Upper lobe of right lung (tissue), 1 donor: ENCODE measurements at places on chromosomes 1 and 21. TPM values are rescaled to one million over a fixed set of nuclear protein-coding genes. Genes with fewer than 3 reads are reported as not detected.

DNA sequence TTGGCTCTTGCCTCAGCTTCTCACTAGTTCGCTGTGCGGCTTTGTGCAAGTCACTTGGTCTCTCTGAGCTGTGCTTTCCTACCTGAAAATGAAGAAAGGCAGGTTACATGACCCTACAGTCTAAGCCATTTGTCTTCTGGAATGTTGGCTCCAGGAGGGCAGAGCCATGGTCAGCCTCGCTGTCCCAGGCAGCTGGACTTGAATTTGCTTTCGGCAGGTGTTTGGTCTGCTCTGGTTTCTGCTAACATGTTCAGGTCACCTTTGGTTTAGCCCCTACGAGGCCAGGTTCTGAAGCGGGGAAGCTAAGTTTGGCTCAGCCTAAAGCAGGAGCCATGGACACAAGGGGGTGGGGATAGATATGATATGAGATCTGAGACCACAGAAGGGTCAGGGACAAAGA is 19.1 kb downstream of the LRRC38 start:
- peaks cover 10% of the 10 kb centered on the region for H3K27me3 ChIP-seq
- H3K36me3 ChIP-seq: no peaks in the 10 kb centered on the region
- DNase-seq: no peak

The IGSF21 gene
- 3.2 TPM for total RNA-seq

The PTPRU gene
- total RNA-seq: 45.5 TPM

DNA sequence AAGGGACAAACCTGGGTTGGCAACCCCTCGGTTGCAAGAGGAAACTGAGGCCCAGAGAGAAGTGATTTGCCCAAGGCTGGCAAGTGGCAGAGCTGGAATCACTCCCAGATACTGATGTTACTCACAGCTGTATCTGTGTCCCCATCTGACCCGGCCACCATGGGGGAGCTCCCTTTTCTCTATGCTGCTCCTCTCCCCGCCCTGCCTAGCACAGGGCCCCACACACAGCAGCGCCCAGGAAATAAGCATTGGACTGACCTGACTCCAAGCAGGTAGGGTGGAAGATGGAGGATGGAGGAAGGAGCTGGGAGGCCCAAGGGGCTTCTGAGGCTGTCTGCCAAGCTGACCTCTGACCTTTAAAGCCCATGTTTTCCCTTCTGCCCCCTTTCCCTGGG is 3.0 kb upstream of the FBLIM1 start:
- H3K27me3 ChIP-seq: peaks cover 22% of the 10 kb centered on the region

The EDARADD gene
- total RNA-seq: 0.78 TPM

The PTPN14 gene
- total RNA-seq: 43.7 TPM

DNA sequence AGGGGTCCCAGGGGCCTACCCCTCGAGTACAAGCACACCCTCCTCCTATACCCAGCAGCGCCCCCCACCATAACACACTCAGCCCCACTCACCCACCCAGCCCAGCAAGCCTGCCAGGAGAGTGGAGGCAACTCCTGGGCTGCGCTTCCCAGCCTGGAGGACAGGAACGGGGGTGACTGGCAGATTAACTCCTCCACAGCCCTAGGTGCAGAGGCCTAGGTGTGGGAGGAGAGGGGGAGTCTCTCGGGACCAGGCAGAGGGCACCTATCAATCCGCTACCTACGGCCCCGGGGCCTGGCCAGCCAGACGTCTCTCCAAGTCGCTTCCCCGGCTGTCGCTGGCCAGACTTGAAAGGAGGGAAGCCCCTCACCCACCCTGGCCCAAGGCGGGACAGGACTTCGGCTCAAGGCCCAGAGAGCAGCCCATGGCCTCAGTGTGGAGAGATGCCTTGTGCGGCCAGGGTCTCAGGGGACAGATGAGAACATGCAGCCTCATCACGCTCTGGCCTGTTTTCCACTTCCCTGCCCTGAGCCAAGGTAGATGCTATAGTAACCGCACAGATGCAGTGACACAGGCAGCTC is 24.9 kb downstream of the MATN1 start:
- H3K27ac ChIP-seq: no peak overlapping the region
- no peaks in the 10 kb centered on the region for H3K27me3 ChIP-seq
- no peaks in the 10 kb centered on the region for H3K36me3 ChIP-seq
- peak; percentile 61 for DNase-seq
- H3K4me3 ChIP-seq: no peak overlapping the region

GRCh38 chr1:4756851-4757580 is 102.6 kb downstream of the AJAP1 start:
- no peaks in the 10 kb centered on the region for H3K27me3 ChIP-seq
- DNase-seq: no peak
- H3K4me3 ChIP-seq: no peak overlapping the region
- no peaks in the 10 kb centered on the region for H3K36me3 ChIP-seq
- H3K27ac ChIP-seq: no peak overlapping the region

DNA sequence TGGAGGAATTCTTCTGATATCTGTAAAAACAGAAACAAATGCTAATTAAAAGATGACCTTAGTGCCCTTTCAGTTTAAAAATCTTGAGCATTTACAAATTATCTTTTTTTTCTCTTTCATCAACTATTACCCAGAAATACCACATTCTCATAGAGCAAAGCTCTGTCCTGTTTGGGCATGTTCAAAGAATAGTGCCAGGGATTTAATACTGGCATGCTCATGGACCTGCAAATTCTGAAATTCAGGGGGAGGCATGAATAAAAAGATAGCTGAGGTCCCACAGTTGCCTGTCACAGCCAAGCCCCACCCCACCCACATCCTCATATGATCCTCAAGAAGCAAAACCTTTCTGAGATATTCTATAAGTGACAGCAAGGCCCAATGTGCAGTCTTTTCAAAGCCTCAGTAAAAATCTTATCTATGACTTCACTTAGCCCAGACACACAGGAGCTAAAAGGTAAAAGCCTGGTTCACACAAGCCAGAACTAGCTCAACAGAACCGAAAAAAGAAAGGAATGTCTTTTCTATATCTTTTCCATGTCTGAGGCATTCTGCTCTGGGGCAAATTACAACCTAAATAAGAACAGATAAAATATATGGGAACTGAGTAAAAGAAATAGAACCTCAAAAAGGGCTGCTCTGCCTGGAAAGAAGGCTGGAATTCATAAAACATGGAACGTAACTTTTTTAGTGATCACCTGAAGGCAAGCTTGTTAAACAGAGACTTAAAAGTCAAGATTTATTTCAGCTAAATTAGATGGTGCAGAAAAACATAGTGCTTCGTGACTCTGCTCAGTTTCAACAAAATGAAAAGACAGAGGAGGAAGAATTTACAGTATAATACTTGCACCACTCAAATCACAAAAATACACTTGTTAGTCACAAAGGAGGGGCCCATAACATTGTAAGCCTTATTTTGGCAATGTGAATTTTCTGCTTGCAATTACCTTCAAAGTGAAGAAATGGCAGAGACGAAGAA is 11.0 kb downstream of the WLS start:
- no peak overlapping the region for H3K27ac ChIP-seq
- no peak for DNase-seq
- H3K4me3 ChIP-seq: no peak overlapping the region
- H3K36me3 ChIP-seq: no peaks in the 10 kb centered on the region
- peaks cover 7% of the 10 kb centered on the region for H3K4me1 ChIP-seq

The TRIM45 gene
- total RNA-seq: 1.7 TPM

DNA sequence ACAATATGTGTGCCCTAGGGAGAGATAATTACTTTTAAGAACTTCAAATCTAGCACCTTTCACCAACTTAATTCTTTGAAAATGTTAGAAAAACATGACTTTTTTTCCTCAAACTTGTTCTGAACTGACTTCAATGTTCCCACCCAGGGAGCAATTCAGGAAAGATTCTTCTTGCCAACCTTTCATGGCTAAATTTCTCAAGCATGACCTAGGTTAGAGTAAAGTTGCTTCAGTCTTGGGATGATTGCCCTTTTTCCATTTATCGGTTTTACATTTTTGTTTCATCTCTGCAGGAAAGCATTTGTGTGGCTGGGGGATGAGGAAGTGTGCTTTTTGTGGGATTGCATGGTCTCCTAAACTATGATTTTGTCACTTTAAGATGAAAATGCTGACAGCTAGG is 647.7 kb downstream of the LTN1 start:
- no peak overlapping the region for H3K4me3 ChIP-seq
- no peak overlapping the region for H3K27ac ChIP-seq
- no peak for DNase-seq
- no peaks in the 10 kb centered on the region for H3K4me1 ChIP-seq
- H3K36me3 ChIP-seq: no peaks in the 10 kb centered on the region

GRCh38 chr1:213371847-213372619 is 321.0 kb downstream of the RPS6KC1 start:
- no peak for DNase-seq
- no peaks in the 10 kb centered on the region for H3K36me3 ChIP-seq
- no peak overlapping the region for H3K27ac ChIP-seq
- H3K4me3 ChIP-seq: no peak overlapping the region

DNA sequence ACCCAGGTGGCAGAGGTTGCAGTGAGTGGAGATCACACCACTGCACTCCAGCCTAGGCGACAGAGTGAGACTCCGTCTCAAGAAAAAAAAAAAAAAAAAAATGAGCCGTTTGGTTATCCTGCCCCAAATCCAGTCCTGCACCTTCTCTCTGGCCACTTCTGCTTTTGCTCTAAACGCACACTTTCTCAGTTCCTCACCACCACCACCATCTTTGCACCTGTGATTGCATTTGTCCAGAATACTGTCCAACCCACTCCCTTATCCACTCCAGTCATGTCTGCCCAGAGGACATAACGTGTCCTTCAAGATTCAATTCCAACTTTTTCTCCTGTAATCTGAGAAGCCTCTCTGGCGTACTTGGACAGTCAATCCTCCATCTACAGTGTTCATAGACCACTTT is 2.2 kb upstream of the NEK2 start:
- no peaks in the 10 kb centered on the region for H3K27me3 ChIP-seq
- no peak overlapping the region for H3K27ac ChIP-seq
- peaks cover 5% of the 10 kb centered on the region for H3K4me1 ChIP-seq
- H3K36me3 ChIP-seq: no peaks in the 10 kb centered on the region
- no peak for DNase-seq

The LCE3D gene
- total RNA-seq: not detected

DNA sequence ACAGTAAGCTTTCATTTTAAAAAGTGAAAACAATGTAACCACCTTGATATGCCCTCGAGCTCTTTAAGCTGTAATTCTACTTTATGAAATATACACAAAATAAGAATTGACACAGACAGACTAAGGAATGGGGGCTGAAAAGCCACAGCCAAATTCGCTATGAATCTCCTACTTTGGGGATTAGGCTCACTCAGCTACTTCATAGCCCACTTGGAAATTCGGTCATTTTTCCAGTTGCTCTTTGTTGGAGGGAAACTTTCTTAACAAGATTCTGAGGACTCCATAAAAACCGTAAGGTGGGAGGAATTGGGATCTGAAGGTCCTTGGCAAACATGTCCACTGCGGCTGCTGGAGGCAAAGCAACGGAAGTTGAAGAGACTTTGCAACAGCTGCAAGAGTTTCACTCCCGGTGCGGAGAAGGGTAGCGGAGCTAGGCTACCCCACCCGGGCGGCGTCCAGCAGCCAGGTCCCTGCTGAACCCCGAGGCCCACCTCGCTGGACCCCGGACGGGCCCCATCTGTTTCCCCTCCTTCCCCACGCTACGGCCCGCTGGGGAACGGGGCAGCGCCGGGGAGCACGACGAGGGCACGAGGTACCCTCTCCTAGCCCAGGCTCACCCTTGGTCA is 634 bp downstream of the MYCBP start:
- H3K4me1 ChIP-seq: peaks cover 11% of the 10 kb centered on the region
- peak overlapping the region; percentile 73 for H3K27ac ChIP-seq
- no peak for DNase-seq
- peak overlapping the region; percentile 91 for H3K4me3 ChIP-seq
- no peaks in the 10 kb centered on the region for H3K36me3 ChIP-seq
- no peaks in the 10 kb centered on the region for H3K27me3 ChIP-seq

The OR2L13 gene
- total RNA-seq: not detected

DNA sequence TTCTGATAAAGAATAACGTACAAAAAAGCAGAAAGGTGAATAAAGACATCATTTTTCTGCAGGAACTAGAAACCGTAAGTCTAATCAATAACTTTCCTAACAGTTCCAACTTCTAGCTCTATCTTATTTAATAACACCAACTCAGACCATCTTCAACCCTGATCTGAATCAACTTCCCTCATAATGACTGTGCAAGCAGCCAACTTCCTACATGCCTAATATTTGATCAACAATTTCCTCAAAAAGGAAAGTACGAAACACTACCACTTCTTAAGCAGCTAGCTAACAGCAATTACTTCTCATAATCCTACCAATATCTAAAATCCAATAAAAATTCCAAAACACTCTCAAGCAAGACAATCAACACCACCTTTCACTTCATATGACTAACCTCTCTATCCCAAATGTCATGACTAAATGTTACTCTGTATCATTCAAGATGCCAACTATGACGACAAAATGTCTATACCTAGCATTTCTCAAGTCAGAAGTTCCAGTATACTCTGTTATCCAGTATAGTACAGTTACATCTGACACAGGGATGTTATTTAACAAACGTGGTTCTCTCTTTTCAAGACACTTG is 1.7 kb downstream of the COP1 start:
- H3K4me1 ChIP-seq: peaks cover 30% of the 10 kb centered on the region
- peak overlapping the region; percentile 98 for H3K27ac ChIP-seq
- no peak for DNase-seq
- peak overlapping the region; percentile 95 for H3K4me3 ChIP-seq
- H3K36me3 ChIP-seq: no peaks in the 10 kb centered on the region

- H3K27me3 ChIP-seq: peaks cover 7% of the 10 kb centered on the region
- DNase-seq: no peak
- H3K36me3 ChIP-seq: no peaks in the 10 kb centered on the region
- no peaks in the 10 kb centered on the region for H3K4me1 ChIP-seq
Measured at GRCh38 chr1:22182715-22183114, 39.8 kb upstream of the WNT4 start.

DNA sequence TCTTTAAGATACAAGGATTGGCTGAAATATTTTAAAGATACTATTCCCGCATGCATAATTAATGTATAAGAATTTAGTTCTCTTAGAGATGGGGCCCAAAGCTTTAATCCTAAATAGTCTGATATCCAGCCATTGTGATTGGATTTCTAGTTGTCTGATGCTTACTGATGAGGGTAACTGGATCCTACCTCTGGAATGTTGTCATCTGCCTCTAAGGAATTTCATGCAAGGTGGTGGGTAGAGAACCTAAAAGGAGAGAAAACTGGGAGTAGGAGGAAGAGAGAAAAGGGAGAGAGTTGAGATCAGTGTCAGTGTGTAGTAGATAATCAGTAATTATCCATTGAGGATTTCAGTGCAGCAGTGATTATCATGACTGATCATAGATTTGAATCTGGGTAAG is 295.5 kb downstream of the KCNT2 start:
- no peaks in the 10 kb centered on the region for H3K36me3 ChIP-seq
- H3K4me1 ChIP-seq: no peaks in the 10 kb centered on the region
- H3K4me3 ChIP-seq: no peak overlapping the region
- no peaks in the 10 kb centered on the region for H3K27me3 ChIP-seq
- DNase-seq: no peak
- H3K27ac ChIP-seq: no peak overlapping the region

The REG4 gene
- total RNA-seq: not detected

- DNase-seq: no peak
- H3K27ac ChIP-seq: no peak overlapping the region
- H3K4me3 ChIP-seq: no peak overlapping the region
- H3K36me3 ChIP-seq: no peaks in the 10 kb centered on the region
- no peaks in the 10 kb centered on the region for H3K4me1 ChIP-seq
Measured at GRCh38 chr1:231444059-231444458, 22.0 kb upstream of the EGLN1 start.

The ORC1 gene
- 0.43 TPM for total RNA-seq

The APCS gene
- not detected for total RNA-seq

The GSTM5 gene
- total RNA-seq: 18.1 TPM

- H3K27ac ChIP-seq: peak overlapping the region; percentile 59
- H3K4me3 ChIP-seq: no peak overlapping the region
- H3K27me3 ChIP-seq: no peaks in the 10 kb centered on the region
- H3K36me3 ChIP-seq: no peaks in the 10 kb centered on the region
Measured at GRCh38 chr1:209652873-209653401, 712 bp upstream of the LAMB3 start.
